ENCODE measurements at places on chromosomes 2 and 18.

- DNase-seq = peak; percentile 14
Observed at GRCh38 chr2:236659758-236660150, 90.1 kb downstream of the ACKR3 start.

- DNase-seq = no peak
Observed at GRCh38 chr2:196257086-196257485, 85.7 kb upstream of the STK17B start.

DNA sequence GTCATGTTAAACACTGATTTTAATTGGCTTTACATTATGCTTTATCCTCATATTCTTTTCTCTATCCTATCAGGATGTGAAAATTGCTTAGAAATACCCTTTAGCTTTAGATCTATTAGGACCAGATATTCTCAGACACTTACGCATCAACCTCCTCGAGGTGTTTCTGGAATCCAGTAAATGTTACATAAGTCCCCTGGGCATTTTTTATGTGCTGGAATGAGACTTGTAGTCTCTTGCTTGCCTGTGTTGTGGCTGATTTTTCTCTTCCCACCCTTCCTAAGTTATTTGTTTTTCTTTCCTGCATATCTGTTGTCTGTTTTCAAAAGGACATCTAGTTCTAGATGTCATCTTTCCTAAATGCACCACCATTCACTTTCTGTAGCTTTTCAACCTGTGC, 197.1 kb downstream of the CCDC85A start:
- DNase-seq = no peak

GRCh38 chr2:32877587-32878510, 68.9 kb upstream of the LTBP1 start:
- DNase-seq = no peak

DNA sequence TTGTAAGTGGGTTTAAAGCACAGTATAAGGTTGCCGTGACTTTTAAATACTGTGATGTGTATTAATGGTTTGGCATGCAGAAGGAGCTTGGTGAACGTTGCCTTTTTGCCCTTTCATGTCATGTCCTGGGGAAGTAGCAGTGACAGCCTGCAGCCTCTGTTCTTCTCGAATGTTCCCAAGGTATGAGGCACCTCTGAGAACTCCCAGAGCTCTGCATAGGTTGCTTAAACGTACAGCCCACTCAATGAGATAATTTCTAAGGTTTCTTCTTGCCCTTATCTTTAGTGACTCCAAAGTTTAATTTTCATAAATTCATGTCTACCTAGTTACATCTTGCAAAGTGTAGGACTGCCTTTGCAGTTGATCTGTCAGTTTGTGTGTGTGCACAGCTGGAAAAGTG, 36.7 kb downstream of the PARD3B start:
- DNase-seq = no peak

GRCh38 chr2:235098736-235099494, 147.1 kb downstream of the SH3BP4 start:
- DNase-seq = no peak

DNA sequence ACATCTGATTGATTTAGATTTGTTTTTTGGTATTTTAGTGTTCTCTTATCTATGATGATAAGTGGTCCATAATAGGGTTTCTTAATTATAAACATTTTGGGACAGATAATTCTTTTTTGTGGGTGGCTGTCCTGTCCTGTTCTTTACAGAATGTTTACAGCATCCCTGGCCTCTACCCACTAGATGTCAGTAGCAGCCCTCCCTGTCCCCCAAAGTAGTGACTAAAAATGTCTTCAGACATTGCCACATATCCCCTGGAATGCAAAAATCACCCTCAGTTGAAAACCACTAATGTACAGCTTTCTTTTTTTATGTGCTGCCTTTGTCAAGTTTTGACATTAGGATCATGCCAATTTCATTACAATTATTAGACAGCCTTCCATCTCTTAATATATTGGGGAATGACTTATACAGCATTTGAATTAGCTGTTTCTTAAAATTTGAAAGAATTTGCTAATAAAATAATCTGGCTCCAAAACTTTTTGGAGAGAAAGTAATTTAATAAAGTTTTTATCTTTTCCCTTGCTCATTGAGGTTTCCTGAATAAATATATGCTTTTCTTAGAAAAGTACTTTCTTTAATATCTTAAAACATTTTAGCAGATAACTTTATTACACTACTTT, 19.5 kb downstream of the WIPF1 start:
- no peak for DNase-seq

DNA sequence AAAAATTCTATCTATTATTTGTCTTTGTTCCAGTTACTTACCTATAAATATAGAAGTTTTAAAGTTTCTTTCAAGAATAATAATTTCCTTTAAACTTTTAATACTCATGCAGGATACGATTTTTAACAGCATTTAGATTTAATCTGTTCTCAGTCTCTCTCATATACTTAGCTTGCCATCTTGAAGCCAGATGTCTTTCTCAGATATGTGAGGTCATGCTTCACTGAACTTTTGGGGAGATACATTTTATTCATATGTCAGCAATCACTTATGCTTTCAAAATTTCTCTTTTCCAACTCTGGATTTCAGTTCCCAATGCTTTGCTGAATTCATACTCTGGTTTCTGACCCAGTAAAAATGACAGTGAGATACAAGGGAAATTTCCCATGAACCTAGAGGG, 66.5 kb upstream of the CCDC178 start:
- DNase-seq = no peak

DNA sequence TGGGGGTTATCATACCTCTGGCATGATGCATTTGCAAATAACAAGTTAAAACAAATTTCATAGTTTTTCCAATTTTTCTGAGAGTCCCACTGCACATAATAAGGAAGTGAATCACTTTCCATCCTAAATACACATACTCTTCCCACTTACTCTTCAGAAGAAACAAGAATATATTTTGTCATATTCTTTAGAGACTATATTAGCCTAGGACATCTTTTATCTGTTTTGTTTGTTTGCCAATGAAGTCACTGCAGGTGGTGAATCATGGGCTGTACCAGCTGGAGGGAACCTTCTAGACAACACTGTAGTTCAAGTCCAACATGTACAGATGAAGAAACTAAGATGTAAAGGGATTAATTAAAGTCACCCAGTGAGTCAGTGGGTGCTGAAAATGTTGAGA, 116.8 kb downstream of the XIRP2 start:
- DNase-seq = no peak

- no peak for DNase-seq
Observed at GRCh38 chr2:118983915-118984314, 41.9 kb downstream of the MARCO start.

DNA sequence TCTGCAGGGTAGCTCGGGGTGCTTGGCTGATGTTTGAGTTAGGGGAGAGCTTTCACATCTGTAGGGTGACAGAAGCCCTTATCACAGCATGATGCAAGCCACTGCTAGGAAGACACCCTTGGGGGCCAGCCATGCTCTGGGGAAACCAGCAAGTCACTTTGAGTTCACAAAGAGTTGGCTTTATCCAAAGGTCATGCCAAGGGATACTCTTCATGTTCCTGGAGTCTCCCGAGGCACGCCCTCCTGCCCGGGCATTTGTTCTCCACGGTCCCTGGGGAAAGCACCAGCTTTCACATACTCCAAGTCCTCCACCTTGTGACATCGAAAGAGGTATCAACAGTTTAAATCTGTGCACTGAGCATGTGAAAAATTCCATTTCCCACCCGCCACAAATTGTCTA, 227.7 kb downstream of the VAPA start:
- no peak for DNase-seq

DNA sequence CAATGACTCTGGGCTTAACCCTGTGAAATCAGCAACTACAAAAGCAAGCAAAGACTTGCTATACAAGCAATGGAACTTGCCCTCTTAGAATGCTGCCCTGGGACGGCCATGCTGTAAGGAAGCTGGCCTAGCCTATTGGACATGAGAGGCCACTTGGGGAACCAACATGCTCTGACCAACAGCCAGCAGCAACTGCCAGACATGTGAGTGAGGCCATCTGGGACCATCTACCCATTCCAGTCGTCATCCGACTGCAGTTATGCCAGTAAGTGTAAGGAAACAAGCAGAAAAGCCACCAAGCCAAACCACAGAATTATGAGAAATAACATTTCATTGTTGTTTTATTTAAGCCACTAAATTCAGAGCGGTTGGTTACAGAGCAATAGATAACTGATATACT, 40.9 kb downstream of the CLASP1 start:
- DNase-seq = no peak

- DNase-seq = no peak
Observed at GRCh38 chr2:184685999-184686841, 87.9 kb downstream of the ZNF804A start.
